ENCODE measurements at places on chromosomes 7 and 10.

DNA sequence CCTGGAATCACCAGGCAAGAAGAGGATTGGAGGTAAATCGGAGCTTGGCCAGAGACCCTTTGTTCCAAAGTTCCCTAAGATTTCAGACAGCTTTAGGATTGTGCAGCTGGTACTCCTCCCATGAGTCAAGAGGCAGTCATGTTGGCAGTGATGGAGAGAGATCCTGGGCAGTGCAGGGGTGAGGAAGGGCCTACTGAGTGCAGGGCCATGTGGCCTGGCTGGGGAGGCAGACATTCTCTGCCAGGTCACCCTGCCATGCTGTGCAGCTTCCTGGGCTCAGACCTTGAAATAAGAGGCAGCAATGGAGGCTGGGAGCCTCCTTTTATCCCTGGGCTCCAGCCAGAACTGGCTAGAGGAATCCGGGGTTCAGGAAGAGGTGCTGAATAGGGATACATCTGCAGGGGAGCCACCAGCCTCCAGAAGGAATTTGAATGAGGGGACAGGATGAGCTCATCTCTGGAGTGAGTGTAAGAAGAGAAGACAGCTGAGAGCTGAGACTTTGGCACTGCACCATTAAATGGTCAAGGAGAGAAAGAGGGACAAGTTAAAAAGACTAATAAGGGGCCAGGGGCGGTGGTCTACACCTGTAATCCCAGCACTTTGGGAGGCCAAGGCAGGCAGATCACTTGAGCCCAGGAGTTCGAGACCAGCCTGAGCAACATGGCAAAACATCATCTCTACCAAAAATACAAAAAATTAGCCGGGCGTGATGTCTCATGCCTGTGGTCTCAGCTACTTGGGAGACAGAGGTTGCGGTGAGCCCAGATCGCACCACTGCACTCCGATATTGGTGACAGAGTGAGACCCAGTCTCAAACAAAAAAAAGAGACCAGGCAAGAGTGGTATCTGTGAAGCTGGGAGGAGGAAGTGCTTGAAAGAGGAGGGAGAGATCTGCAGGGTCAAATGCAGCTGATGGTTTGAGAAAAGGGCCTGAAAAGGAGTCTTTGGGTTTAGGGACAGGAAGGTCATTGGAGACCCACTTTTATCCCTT, 12.0 kb downstream of the SFTPD start:
- no peak for DNase-seq

DNA sequence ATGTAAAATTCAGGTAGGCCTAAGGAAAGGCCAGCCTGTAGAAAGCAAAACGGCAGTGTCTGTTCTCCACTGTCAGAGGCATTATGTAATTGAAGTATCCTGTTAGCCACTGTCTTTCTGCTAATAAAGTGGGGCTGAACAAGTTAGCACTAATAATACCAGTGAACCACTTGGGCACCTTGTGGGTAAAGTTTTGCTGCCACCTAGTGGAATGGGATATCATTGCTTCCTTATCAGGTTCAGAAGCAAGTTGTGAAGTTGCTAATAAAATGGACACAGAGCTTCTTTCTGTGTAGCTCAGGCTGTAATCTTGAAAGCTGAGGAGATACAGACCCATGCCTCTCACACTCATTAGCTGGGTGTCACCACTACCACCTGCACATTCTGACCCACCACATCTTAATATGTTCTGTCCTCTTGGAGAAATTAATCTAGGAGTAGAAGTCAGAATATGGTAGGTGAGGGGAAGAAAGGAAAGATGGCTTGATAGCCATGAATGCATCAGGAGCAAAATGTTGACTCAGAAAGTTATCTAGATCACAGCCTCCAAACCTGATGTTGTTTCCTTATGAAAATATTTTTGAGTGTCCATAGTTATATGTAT, 175.1 kb downstream of the SEPTIN7 start:
- DNase-seq, result no peak

DNA sequence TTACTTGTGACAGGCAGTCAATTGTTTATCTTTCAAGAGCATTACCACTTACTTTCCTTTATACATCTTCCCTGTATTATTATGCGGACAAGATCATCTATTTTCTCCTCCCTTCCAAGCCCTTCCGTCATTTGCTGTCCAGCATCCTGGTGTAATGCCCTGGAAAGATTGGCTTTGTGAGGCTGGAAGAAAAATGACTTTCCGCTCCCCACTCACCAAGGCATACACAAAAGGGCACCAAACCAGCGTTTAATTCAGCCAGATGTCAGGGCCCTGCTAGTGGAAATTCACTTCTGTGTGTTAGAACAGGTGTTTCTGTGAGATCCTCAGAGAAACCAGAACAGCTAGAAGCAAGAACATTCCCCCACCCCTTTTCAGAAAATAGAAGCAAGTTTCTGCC, 128.1 kb upstream of the NANOS1 start:
- DNase-seq, result no peak

DNA sequence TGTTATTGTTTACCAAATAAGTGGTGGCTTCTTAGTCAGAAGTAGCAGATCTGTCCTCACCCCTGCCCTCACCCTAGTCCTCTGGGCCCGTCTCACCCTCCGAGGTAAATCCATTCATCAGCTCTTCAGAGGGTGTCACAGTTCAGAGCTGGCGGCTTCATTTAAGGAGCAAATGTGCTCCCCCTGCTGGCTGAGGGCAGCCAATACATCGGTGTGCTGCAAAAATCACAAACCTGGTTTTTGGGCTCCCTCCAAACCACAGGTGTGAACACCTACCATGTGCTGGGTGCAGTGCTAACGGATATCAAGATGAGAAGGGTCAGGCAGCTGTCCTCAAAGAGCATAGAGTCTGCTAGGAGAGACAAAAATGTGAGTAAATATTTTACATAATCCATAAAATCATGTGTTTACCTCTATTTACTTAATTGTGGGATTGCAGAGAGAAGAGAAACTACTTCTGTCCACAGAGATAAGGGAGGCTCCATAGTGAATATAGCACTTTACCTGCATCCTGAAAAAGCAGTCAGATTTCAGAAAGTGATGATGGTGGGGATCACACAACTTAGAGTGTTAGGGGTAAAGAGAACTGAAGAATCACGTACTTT, 15.5 kb upstream of the CRTAC1 start:
- peak; percentile 8 for DNase-seq

DNA sequence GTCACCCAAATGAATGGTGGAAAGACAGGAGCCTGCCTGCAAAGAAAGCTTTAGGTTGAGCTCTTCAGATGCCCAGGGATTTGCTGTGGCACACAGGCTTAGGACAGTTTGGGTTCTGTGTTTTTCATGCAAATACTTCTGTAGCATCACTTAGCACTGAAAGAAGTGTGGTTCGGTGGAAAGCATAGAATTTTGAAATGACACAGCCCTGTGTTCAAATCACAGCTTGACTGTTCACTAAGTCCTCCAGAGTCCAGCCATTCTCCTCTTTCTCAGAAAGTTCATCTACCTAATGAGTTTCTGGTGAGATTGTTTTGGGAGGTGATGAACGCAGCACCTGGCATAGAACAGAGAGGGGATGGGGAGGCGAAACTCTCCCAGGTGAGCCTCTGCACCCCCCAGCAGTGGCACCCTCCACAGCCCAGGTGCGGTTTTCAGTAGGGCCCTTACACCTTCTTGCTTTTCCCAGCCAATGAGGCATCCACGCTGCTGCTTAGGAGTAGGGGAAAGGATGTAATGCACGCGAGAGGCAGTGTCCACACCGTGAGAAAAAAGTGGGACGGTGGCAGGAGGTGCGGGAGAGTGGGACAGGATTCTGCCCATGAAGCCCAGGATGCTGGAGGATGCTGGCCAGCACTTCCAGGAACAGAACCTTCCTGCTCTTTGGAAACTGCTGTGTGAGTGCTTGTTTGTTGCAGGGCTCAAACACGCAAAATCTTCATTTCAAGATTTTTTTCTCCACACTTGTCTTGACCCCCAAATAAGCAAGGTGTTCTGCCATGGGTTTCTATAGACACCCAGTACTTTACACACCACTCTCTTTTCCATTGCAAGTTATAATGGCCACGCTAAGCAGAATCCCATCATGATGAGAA, 11.6 kb downstream of the EN2 start:
- no peak for DNase-seq

GRCh38 chr7:8724080-8724718, 290.8 kb downstream of the NXPH1 start:
- DNase-seq, result peak; percentile 6

DNA sequence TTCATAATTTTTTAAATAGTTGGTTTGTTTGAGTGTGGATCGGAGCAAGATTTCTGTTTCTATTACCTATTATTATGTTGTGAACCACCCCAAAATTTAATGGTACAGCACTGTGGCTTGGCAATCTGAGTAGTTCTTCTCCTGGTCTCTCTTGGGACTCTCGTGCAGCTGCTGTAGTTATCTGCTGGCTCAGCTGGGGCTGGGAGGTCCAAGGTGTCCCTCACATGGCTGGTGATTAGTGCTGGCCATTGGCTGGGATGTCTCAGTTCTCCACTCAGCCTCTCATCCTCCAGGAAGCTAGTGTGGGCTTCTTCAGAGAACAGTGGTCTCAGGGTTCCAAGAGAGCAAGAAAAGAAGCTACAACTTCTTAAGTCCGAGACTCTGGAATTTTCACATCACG, 15.4 kb downstream of the NPFFR1 start:
- no peak for DNase-seq

- DNase-seq, result no peak
These were observed 77.4 kb downstream of the CALN1 start for GRCh38 chr7:72334698-72335097.

DNA sequence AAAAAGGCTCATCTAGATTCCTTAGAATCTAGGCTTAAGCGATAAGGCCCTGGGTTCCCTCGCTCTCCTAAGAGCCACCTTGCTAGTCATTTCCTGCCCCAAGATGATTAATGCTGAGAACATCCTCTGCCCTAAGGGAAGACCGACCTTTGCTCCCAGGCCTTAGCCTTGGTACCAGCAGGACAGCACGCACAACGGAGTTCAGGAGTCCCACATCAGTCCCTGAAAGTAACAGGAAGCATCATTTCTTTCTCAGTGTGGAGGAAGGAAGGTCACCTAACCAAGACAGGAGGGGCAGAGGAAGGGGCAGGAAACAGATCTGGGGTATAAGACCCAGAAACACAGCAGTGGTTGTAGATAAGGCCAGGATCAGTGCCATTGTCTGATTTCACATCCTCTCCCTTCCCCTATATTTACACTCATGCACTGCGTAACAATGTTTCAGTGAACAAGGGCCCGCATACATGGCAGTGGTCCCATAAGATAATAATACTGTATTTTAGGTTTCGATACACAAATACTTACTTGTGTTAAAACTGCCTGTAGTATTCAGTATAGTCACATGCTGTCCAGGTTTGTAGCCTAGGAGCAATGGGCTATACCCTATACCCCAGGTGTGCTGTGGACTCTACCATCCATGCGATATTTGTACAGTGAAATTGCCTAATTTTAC, 8.1 kb upstream of the FAM107B start:
- no peak for DNase-seq

GRCh38 chr7:101100858-101101847, 15.9 kb downstream of the TRIM56 start:
- DNase-seq, result no peak

DNA sequence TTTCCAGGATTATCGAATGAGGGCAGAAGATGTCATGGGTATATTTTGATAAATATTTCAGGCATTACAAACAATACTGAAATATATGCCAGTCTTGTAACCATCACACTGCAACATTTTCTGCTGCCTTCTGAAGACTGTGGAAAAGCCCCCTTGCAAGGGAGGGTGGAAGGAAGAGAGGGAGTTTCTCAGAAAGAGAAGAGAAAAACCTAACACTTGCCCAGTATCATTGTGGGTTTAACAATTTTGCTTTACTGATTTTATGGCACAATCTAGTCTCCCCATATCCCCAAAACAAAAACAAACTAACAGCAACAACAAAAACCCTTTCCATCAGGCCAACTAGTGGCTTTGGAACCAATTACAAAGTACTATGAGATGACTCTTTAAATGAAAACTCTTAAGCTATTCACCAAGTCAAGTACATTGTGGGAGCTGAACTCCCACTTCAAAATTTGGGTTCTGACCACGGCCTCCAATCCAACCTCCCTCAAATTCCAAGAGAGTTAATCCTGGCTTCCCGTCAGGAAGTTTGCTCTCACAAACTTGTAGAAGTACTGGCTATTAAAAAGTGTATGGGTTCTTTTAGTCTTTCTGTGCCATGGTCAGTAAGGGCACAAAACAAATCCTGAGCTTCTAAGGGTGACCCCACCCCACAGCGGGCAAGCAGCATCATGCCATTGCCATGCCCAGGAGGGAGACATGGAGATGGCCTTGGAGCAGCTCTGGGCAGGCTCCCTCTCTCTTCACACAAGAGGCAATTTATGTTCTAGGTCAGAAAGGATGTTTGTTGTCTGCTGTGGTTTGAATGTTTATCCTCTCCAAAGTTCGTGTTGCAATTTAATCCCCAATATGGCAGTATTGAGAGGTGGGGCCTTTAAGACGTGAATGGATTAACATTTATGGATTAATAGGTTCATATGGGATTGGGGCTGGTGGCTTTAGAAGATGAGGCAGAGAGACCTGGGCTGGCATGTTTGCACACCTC, 96.3 kb downstream of the JAZF1 start:
- no peak for DNase-seq

GRCh38 chr10:103145860-103146466, 47.1 kb downstream of the NT5C2 start:
- no peak for DNase-seq

DNA sequence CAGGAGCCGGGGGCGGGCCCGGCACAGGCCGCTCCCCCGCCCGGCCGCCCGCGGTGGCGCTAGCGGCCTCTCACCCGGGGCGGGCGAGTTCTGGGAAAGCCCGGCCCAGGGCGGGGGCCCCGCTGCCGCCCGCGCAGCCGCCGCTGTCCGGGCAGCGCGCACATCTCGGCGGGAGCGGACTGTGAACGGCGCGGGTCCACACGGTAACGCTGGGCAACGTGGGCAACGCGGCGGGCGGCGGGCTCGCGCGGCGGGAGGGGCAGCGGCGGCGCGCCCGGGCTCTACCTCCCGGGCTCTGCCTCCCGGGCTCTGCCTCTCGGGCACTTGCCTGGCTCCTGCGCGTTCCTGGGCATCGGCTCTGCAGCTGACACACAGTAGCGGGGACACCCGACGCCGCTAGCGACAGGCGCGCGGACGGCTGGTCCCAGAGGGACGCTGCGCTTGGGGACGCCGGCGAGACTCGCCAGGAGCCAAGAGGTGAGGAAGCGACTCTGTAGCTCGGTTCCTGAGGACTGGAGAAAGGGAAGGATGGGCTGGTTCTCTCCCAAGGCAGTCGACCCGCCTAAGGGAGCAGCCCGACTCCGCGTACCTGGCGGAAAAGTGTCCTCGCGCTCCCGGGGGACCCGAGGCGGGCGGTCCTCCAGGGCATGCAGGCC, at the start of gene PLCE1:
Gene PLCE1, plus strand, starts transcription at position 150 of the 656 bp plus-strand sequence. CDS start 37,116 bp downstream, outside the sequence.
- DNase-seq, result no peak

Data from amygdala (tissue), 56 donors.